Lung (tissue), 17 donors: ENCODE measurements at places on chromosomes 3 and 15.

- DNase-seq = no peak
Measured at GRCh38 chr3:46448721-46449120, 16.0 kb downstream of the LTF start.

DNA sequence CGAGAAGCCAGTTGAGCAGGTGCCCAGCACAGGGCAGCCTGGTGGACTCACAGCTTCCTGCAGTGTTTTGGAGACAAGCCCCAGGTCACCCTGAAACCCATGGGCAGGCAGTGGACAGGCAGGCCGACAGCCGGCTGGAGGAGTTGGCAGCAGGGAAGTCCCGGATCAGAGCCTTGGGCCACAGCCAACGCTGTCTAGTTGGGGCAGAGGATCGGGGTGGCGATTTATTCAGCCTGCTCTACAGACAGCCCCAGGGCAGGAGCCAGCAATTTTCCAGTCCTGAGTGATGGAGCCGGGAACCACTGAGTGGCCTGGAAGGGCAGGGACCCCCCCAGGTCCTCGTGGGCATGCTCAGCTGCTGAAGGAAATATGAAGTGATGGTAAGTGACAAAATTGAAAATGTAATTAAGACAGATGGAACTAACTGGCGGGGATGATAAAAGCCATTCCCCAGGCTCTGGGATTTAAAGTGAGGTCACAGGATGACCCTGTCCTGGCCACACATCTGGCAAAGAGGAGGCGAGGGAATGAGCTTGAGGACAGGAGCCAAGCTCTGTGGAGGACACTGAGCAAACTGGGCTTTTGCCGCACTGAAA is 34.4 kb upstream of the TBC1D21 start:
- DNase-seq = peak; percentile 52

DNA sequence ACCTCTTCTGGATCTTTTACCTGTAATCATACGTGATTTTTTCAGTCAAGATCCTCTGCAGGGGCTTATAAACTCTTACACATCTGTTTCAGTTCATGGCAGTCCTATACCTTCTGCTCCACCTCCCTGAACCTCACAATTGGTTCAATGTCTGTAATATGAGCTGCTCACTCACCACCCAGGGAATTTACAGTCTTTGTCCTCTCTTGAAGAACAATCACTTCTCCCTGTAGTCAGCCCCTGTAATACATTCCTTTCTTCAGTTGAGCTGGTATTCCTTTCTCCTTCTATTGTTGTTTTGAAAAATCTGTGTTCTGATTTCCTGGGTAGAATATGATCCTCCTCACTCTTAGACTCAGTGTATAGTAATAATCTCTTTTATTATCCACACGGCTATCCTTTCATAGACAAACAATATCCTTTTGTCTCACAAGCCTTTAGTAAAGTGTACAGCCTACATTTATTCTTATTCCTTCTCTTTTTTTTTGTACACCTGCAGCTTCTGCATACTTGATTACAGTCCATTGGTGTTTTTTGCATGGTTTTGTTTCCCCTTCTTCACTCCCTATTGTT is 101.8 kb downstream of the NECTIN3 start:
- DNase-seq = no peak

- no peak for DNase-seq
Measured at GRCh38 chr3:27185231-27185989, 183.8 kb downstream of the NEK10 start.

- no peak for DNase-seq
Measured at GRCh38 chr3:107382631-107383030, 5.4 kb downstream of the CCDC54 start.

- no peak for DNase-seq
Measured at GRCh38 chr15:101409621-101410020, 79.9 kb downstream of the PCSK6 start.

DNA sequence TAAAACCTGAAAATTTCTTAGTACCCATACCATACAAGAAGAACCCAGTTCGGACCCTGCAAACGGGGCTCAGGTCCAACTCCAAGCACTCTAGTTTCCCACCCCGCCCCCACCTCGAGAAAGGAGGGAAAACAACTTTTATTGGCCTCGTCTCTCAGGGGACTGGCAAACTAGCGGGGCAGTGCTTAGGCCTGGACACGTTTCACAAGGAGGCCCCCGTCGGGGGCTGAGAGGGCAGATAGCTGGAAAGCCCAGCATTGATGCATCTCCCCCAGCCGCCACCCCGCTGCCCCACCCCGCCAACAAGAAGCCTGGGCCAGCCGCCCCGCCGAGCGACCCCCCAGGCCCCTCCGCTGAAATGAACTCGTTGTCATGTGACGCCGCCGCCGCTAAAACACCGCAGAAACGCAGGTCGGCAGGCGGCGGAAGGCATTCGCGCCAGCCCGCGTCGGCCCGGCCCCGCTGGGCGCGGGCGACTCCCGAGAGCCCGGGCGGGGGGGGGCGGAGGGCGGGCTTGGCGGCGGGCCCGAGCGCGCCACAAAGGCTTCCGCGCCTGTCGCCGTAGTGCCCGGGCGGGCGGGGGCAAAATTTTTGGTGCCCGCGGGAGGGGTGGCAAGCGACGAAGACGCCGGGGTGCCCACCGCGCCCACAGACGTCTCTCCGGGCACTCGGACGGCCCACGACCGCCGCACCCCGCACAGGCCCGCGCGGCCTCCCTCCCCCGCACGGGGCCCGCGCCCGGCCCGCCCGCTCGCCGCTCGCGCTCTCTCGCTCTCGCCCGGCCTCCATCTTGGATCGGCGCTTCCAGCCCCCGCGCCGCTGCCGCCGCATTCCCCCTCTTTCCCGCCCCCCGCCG is 634 bp downstream of the STAG1 start:
- DNase-seq = peak; percentile 94
